CD14-positive monocyte (primary cell): ENCODE measurements at places on chromosomes 13 and 19. TPM values are rescaled to one million over a fixed set of nuclear protein-coding genes. Genes with fewer than 3 reads are reported as not detected.
A peak's percentile ranks its signal among the peaks of the same experiment; 100 is the strongest.

Gene SMIM44
- polyA plus RNA-seq, result not detected in 2 replicates

Gene GNG8
- polyA plus RNA-seq, result not detected

Gene VWA8
- polyA plus RNA-seq, result 2.1 and 4.4 TPM in 2 replicates

Gene ZNF471
- polyA plus RNA-seq, result 0.04 and 0.16 TPM in 2 replicates

DNA sequence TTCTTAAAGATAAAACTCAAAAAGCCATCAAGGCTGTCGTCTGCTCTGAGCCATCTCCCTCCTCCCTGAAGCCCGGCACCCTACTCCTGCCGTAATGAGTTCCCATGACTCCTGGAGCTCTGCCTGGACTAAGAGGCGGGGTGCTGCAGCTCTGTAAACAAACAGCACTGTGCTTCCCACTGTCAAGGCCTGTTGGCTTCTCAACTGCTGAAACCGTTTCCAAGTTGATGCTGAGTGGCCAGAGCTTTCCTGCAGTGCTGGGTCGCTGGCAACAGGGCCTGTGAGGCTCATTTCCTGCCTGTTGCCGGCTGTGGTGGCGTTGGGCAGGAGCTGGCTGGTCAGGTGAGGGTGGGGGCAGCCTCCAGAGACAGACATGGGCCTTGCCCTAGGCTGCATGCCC lies 26.7 kb upstream of the ISYNA1 start:
- no peak for DNase-seq

- DNase-seq, result peak; percentile 17
Measured at GRCh38 chr13:91346062-91346461, 1.4 kb upstream of the MIR17HG start.

DNA sequence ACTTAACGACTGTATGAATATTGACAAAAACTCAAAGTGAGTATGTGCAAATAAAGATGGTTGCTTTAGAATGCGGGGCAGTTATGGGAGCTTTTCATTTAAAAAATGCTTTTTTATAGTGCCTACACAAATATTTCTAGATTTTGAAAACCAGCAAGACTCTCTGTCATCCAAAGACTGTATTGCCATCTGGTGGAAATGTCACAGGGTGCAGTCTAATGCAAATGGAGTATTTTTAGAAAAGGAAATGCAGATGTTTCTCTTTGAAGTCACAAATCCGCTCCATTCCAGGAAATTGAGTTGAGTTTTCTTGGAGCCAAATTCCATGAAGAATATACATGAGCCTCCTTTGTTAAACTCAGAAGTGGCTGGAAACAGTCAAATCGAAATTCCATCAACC lies 2.3 kb upstream of the C1QTNF9B start:
- no peak for DNase-seq

DNA sequence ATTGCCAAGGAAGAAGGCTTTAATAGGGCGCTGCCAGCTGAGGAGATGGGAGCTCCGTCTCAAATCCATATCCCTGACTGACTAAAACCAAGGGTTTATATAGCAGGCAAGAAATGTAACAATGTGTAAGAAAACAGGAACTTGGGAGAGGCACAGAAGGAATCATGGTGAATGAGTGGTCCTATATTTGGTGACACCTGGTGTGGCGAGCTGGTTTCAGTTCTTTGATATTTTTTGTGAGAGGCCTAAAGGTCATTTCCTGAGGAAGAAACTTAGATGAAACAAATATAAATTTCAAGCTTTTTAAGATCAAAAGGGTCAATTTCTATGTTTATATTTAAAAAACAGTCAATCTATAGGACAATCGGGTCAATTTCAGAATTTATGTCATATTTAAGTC lies 826.3 kb downstream of the SLITRK6 start:
- no peak for DNase-seq

- no peak for DNase-seq
Measured at GRCh38 chr13:43291287-43292060, 268.1 kb downstream of the DNAJC15 start.

DNA sequence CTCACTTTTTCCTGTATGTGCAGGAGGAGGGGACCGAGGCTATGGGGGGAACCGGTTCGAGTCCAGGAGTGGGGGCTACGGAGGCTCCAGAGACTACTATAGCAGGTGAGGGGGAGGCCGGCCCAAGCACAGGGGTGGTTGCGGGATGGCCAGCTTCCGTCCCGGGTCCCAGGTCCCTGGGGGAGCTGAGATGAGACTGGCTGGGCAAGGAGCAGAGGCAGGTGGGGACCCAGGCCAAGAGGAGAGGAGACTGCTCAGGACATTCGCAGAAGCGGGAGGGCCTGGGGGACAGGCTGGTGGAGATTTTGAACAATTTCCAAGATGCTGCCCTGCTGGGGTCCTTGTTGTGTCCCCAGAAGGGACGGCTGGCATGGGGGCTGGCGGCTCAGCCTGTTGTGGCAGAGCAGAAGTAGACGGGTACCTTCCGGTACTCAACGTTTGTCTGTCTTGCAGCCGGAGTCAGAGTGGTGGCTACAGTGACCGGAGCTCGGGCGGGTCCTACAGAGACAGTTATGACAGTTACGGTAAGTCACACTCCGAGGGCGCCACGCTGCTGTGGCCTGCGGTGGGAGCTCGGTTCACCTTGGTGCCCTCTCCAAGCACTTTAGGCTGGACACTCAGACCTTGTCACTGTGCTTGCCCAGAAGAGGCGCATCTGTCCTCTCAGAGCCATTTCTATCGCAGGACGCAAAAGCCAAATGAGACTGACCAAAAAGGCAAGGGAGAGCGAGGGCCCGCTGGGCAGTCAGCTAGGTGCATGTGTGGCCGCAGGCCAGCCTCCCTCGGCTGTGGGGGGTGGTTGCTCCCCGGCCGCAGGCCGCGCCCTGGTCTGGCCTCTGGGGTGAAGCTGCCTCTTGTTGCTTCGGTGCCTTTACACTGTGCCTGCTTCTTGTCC lies 2.6 kb downstream of the CIRBP start:
- no peak for DNase-seq

DNA sequence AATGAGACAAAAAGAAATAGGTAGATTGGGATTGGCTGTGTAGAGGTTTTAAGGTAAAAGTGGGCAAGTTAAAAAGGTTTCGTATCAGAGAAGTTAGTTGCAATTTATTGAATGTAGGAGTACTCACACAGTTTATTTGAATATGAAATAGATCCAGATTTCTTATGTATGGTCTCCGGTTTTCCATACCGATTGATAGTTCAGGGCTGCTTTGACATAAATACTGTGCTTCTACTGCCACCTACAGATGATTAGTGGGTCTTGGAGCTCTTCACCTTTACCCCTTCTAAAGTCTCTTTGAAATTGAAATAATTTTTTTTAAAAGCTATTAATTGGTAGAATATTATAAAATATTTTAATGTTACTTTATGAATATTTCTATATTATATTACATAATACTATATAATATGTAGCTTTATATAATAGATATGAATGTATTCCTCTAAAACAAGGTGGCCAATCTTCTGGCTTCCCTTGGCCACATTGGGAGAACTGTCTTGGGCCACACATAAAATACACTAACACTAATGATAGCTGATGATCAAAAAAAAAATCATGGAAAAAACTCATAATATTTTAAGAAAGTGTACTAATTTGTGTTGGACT lies 7.7 kb upstream of the GPR18 start:
- DNase-seq, result peak; percentile 61

DNA sequence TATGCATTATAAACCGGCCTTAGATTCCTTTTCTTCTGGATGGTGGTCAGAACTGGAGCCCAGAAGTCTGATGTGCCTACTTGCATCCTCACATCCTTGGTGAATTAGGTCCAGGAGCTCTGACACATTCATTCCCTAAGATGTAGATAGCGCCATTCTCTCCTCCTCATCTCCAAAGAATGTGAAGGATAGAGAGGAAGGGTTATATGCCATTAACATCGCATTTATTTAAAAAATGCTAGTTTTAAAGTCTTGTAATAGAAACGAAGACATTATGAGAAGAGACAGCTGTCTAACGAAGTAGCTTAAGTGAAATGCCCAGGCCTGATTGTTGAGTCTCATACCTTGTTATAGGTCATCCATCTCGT lies 9.7 kb downstream of the MBNL2 start:
- no peak for DNase-seq

DNA sequence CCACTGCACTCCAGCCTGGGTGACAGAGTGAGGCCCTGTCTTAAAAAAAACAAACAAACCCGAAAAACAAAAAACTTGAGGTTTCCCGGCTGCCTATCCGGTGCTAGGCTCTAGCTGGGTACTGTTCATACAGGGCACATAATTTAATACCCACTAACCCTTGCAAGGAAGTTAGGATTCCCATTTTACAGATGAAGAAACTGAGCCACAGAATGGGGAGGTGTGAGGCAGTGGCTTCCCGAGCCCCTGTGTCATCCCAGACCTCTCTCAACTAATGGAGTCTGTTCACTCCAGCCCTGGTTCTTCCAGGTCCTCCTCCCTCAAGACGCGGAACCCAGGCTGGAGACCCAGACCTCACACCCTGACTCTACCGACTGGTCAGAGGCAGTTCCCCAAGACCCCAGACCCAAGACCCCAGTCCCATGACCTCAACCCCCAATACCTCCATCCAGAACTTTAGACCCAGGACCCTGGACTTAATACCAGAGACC lies 576 bp downstream of the APBA3 start:
- DNase-seq, result peak; percentile 6

DNA sequence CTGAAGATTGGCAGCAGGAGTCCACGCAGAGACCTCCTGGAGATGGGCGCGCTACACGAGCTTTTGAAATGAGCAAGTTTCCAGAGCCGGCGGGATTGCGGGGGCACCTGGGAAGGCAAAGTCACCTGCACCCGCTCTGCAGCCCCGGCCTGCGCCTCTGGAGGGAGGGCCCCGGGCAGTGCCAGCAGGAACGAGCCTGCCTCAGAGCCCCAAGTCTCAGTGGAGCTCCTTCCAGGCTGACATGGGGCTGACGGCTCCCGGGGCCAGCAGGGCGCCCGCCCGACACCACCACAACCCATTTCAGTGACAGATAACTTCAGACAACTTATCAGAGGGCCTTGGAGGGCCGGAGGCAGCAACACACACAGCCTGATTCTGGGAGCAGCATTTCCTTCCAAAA lies 45.0 kb downstream of the RASA3 start:
- no peak for DNase-seq

DNA sequence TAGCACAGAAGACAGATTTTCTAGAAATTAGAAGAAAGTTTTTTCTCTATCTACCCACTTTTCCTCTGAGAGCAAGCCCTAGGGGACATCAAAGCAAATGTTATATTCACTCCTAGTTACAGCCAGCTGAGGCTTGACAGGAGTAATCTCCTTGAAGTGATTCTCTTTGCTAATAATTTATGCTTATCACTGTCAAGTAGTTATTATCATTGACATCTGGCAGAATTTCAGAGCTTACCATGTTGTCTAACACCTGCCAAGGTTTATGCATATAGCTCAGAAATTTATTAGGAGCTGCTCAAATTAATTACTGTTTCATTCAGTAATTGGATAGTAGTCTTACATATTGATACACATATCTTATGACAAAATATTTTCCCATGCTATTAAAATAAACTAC lies 465.9 kb upstream of the ATXN8OS start:
- DNase-seq, result no peak

DNA sequence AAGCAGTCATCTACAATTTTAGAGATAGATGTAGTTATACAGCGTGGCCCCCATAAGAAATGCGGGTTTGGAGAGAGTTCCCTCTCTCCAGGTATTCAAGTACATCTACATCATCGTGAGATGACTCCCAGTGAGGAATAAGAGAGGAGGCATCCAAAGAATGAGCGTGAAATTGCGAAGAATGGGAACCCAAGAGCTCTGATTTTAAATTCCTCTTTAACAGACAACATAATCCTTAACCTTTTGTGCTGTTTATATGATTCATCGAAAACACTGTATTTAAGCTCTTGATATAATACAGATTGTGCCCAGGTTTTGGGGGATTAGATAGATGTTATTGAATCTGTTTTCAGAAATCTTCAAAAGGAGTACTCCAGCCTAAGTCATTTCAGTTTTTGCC lies 161.5 kb downstream of the COG6 start:
- no peak for DNase-seq

- no peak for DNase-seq
Measured at GRCh38 chr13:112513761-112514160, 74.2 kb downstream of the TUBGCP3 start.

DNA sequence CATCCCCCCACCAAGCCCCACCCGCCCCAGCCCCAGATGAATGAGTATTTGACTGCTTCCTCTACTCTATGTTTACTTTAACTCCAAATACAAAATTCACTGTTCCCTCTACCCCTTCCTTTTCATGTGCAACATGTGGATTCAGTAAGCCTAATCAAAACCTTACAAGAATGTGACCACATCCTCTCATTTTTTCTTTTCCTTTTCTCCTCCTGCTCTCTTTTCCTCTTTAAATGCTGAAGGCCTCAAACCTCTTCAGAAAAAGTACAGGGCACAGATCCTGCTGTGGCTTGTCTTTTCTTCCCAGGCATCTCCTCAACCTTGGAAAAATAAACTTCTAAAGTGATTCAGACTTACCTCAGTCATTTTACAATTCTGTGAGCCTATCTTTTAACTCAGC lies 119.0 kb downstream of the MYCBP2 start:
- no peak for DNase-seq

- no peak for DNase-seq
Measured at GRCh38 chr19:30997222-30997621, 352.0 kb downstream of the TSHZ3 start.

- no peak for DNase-seq
Measured at GRCh38 chr13:26716984-26717383, 43.6 kb downstream of the GPR12 start.

GRCh38 chr13:32261567-32261966 lies 53.6 kb downstream of the ZAR1L start:
- DNase-seq, result no peak

DNA sequence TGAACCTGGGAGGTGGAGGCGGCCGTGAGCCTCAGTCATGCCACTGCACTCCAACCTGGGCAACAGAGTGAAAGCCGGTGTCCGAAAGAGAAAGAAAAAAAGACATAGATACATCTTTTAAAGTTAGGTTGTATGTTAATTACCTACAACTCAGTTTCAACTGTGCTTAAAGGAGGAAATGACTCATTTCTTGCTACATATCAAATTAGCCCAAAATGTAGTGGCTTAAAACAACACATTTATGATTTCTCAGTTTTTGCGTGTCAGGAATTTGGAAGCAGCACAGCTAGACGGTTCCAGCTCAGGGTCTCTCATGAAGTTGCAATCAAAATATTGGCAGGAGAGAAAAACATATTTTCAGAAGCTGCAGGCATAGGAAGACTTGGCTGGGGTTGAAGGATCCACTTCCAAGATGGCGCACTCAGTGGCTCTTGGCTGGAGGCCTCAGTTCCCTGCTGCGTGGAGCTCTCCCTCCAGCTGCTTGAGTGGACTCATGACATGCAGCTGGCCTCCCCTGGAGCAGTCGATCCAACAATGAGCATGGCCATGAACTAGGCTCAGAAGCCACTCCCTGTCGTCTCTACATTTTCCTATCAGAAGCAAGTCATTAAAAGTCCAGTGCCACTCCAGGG lies 7.1 kb downstream of the LDLR start:
- peak; percentile 58 for DNase-seq

GRCh38 chr19:41409288-41409687 lies 11.7 kb downstream of the BCKDHA start:
- peak; percentile 83 for DNase-seq

- DNase-seq, result no peak
Measured at GRCh38 chr13:24716011-24716410, 35.8 kb downstream of the ATP12A start.
